ENCODE measurements at places on chromosomes 4 and X. TPM values are rescaled to one million over a fixed set of nuclear protein-coding genes. Genes with fewer than 3 reads are reported as not detected.

- no peak for DNase-seq
Measured at GRCh38 chr4:80578001-80578400, 242.5 kb downstream of the CFAP299 start.

The FAM184B gene
- polyA plus RNA-seq, result 0.01 TPM

DNA sequence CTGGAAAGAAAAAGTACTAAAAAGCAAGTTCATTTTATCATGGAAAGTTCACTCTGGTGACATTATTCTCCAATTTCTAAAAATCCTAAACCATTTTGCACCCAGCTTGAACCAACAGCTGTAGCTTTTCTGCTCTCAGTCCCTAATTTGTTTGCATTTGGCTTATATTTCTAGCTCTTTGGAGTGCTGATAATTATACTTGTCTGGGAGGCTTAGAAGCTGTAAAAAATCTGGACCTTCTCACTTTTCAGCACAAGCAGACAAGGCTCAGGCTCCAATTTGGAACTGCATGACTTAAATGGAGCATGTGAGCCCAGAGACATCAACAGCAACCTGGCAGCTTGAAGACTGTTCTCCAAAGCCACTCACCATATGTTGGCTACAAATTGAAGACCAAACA is 170.9 kb upstream of the PCDH18 start:
- DNase-seq, result no peak

DNA sequence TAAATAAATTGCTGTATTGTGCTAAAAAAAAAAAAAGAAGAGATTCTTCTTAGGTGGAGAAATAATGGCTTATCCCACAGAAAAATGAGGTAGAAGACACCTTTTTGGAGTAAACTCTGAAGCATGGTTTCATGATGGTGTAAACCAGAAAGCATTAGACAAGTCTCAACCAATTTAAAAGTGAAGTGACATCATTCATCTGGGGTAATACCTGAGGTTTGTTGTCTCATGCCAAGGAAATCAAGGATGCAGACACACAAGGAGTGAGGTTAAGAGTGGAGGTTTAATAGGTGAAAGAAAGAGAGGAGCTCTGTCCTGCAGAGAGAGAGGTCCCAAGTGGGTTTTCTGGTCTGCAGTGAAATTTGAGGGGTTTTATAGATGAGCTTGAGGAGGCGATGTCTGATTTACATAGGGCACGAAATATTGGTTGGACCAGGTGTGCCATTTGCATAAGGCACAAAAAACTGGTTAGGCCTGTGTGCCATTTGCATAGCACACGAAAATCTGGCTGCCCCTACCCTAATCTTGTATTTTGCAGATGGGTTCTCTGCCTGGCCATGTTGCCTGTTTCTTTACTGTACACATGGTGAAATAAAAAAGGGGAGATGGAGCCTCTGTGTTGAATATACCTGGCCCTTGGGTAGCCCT is 25.0 kb upstream of the CWH43 start:
- no peak for DNase-seq

DNA sequence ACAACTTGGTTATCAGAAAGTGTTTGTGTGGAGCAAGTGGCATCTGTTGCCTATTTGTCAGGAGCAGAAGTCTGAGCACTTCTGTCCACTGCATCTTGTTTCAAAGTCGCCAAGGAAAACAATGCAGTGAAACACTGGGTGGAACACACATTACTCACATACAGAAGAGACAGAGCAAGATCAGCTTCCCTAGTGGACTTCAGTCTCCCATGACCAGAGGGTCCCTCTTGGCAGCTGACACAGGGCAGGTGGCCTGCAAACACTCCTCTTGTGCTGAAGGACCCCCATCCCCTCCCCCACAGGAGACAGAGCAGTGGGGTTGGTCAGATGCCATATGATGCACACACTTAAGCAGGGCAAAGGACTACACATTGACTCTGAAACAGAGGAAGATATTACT is 3.6 kb upstream of the BBS12 start:
- DNase-seq, result no peak

DNA sequence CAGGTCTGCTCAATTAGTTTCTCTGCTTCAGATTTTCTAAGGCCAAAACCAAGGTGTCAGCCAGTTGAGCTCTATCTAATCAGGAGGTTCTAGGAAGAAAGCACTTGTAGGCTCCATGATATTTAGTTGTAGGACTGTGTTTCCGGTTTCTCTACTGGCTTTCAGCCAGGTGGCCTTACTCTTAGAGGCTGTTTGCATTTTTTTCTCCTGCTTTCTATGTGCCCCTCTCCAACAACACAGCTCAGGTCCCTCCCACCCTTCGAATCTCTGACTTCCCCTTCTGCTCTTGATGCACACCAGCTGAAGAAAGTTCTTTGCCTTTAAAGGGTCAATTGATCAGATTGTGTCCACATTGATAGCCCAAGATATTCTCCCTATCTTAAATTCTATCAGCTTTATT is 245.2 kb downstream of the RAB28 start:
- DNase-seq, result no peak

- no peak for DNase-seq
Measured at GRCh38 chr4:73053974-73054480, 15.5 kb downstream of the COX18 start.

The POLN gene
- 2.4 TPM for polyA plus RNA-seq

The GABRG1 gene
- not detected for polyA plus RNA-seq

- DNase-seq, result no peak
Measured at GRCh38 chr4:175833574-175834311, 21.7 kb upstream of the GPM6A start.

DNA sequence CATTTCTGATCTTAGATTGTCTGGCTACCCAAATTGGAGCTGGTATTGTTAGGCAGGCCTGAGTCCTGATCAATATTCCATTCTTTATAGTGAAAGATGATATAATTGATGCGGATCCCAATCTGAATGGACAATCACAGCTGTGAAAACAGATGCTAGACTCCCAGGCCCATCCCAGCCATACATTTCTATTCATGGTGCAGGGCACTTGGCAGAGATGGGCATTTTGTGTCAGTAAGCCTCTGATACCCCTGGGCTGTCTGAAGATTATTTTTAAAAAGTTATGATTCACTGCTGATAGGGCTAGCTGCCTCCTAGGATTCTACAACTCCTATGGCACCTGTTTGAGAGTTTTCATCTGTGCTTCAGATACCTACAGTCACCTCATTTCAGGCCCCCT is 61.2 kb upstream of the TSPAN7 start:
- no peak for DNase-seq

DNA sequence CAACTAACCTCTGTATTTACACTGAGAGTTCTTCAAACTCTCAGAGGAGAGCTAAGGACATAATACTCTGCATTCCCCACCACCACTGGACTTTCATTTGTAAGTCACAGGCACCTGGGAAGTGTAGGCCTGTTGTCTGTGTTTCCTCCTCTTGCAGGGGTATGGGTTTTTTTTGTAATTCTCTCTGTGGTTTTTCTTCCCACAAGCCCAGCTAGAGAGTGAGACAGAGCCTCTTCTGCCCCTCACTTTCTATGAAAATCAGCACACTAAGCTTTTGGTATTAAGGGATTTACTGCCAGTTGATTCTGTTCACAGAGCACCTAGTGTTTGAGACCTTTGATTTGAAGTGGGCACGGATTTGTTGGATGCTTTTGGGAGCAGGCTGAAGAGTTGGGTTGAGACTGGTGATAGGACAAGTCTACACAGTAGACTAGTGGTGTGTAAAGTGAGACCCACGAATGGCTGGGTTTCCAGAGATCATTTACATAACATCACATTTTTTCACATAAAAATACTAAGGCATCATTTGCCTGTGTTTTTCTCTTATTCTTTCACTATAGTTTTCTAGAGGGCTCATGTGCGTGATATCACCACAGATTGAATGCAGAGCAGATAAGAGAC is 28.9 kb upstream of the WDR17 start:
- no peak for DNase-seq

GRCh38 chr4:135371137-135371536 is 1169.5 kb upstream of the PABPC4L start:
- no peak for DNase-seq

The GABRE gene
- 80.3 TPM for polyA plus RNA-seq

DNA sequence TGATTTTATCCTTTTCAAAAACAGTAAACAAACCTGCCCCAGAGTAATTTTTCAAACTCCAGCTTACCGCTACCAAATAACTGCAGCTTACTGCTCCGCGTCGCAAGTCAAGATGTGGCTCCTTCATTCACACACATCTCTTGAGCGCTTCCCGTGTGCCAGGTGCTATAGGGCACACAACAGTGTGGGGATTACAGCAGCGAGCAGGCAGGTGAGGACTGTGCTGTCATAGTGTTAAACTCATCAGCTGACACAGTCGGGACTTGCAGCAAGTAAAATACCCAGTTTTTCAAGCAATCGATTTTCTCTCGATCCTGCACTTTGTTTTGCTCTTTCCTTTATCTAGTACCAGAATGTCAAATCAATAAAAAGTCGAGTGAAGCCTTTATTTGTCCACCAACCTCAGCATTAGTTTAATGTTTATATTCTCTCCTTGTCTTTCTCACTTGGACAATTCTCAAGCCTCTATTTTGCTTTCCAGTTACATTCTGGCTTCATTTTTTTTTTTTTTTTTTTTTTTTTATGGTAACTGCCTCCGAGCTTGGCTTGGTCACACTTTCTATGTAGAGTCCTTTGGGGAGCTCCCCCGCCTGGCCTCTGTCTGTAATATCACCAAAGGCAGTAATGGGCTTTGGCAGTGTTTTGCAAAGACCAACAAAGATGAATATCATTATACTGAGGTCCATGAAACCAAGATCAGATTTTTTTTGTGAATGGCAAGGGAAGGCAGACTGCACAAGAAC is 8.3 kb upstream of the ASB5 start:
- DNase-seq, result peak; percentile 55

DNA sequence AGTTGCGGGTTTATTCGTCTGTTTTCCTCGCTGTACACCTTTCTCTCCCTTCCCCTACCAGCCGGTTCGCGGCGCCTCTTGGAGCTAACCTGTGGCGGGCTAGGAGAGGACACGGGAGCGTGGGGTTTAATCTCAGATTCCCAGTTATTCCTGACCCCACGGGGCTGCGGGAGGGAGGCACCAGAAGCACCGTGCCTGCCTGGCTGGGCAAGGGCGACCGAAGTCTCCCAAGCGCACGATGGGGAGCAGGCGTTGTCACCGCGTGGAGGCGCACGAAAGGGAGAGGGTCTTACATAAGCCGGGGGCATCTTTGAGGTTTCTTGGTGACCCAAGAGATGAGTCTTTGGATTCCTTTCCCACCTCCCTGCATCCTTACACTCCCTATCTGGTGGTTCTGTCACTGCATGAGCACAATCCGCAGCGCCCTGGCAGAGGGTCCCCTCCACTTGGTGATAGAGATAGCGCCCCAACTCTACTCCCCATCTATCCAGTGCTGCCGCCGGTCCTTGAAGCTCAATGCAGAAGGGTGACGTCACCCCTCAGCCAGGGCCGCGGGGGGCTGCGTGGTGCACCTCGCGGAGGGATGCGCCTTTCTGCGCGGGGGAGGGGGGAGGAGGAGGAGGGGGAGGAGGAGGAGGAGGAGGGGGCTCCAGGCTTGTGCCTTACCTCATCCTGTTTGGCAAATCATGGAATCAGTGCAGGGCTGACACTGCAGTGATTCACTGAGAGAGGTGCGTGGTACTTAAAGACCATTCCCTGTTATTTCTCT is 793 bp downstream of the TSPAN7 start:
- no peak for DNase-seq

The FHL1 gene
- 25.6 TPM for polyA plus RNA-seq

DNA sequence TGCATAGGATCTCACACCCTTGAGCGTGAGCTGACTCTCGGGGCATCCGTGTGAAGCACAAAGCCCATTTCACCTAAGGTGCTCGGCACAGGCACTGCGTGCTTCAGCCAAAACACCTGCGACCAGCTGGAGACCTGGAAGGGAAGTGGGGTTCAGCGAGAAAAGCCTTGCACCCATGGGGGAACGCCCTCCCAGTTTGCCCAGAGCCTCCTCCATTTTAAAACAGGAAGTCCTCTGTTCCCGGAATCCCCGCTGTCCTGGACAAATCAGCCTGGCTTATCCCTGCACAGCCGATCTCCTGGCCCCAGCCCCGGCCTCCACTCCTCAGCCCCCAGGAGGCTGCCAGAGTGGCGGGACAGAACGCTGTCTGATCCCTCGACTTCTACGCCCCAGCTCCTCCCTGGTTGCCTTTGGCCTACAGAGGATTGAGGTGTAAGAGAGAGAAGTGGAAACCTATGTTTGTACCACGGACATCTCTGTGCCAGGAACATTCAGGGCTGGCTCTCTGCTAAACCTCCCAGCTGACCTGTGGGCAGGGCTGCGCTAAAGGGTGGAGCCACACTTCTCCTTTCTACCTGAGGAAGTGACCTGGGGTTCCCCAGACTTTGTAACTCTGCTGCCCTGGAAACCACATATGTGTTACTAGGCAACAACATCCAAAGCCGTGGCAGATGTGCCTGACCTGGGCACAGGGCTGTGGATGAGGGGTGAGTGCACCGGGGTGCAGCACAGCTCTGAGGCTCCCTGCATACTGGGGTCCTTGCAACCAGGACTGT is 3.8 kb upstream of the C4orf50 start:
- DNase-seq, result no peak

GRCh38 chr4:176298664-176299063 is 21.1 kb upstream of the SPCS3 start:
- DNase-seq, result no peak

- DNase-seq, result no peak
Measured at GRCh38 chr4:27428661-27429060, 568.0 kb downstream of the STIM2 start.

DNA sequence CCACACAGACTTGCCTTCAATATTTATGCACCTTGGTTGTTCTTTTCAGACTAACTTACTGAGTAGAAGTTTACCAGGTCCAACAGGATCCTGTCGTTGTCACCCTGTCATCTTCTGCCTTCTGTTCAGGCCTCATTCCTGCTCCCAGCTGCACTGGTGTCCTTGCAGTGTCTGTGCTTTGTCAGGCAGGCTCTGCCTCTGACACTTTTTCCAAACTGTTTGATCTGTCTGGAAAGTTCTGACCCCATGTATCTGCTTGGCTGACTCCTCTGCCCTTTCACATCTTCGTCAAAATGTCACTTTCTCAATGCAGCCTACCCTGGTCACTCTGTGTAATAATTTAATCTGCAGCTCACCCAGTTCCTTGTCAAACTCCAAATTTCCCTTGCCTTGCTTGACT is 9.9 kb downstream of the PAGE2 start:
- DNase-seq, result no peak

DNA sequence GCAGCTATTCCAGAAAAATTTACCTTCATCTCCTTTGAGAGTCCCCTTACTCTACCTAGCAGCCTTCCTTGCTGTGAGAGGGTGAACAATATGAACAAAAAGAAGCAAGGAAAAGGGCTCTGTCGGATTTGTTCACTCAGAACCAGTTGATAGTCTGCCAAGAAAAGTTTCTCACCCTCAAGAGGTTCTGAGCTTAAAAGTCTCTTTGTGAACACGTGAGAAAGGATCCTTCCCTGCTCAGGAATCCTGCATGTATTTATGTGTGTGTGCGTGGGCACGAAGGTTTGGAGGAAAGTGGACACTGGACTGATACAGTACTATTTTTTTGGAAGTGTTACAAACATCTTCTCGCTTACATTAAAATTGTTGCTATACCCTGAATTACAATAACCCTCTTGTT is 178.6 kb upstream of the JADE1 start:
- DNase-seq, result no peak

The CNGA1 gene
- polyA plus RNA-seq, result not detected

The F11 gene
- polyA plus RNA-seq, result not detected

GRCh38 chr4:114093221-114093715 is 113.8 kb upstream of the ARSJ start:
- DNase-seq, result no peak
